ENCODE measurements at places on chromosomes 11 and 22. TPM values are rescaled to one million over a fixed set of nuclear protein-coding genes. Genes with fewer than 3 reads are reported as not detected.

- peak; percentile 90 for DNase-seq
Measured at GRCh38 chr11:7657306-7658025, 15.8 kb downstream of the CYB5R2 start.

CARD16 gene
- 0.50 TPM for polyA plus RNA-seq

DNA sequence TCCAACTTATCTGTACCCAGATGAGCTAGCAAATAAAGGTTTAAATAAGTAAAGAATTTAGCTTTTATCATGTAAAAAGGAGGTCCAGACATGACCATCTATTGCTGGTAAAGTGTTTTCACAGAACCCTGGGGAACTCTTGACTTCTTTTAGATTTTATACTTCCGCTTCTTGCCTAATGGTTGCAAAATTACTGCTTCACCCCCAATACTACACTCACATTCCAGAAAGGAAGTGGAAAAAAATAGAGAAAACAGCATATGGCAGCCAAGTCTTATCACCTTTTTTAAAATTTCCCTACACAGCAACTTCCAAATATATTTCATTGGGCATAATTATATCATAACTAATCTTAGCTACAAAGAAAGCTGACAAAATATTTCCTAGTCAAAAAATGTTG, 12.1 kb downstream of the BBOX1 start:
- no peak for DNase-seq

PLEKHB1 gene
- polyA plus RNA-seq, result 25.8 TPM

NXPE1 gene
- not detected for polyA plus RNA-seq

GRCh38 chr11:112467721-112468120, 207.1 kb upstream of the PLET1 start:
- no peak for DNase-seq

DNA sequence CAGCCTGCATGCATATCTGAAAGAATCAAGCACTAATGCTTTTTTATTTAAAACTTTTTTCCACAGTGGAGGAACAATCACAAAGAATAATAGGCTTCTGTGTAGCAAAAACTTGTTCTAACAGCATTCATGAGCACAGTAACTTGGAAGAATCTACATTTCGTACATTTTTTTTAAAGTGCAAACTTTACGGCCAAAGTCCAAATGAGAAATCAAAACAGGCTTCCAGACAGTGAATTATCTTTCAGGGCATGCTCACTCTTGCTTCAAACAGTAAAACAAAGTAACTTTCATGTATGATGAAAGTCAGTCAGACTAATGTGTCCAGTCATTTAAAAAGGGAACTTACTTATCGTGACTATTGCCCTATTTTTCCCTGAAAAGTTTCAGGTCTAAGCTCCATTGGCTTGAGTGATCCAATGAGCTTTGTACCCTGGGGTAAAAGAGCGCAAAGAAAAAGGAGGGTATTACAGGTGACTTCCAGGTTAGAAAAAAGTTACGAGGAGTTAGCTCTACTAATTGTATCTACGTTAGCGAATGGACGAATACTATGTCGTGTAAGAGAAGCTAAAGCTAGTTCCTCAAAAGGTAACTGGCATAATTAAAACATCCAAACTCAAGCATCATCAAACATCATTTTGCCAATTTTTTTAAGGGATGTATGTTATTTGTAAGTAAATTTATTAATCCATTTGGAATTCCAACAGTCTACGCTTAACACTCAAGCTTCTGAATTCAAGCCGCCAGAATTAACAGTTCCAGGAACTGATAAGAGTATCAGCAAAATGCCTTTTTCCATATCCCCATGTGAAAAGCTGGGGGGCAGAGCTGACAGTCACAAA, 1.7 kb downstream of the PICALM start:
- DNase-seq, result no peak

- no peak for DNase-seq
Measured at GRCh38 chr22:40407831-40408717, 37.7 kb downstream of the SGSM3 start.

NELL1 gene
- not detected for polyA plus RNA-seq

SLC15A3 gene
- polyA plus RNA-seq, result 14.2 TPM

PGA4 gene
- polyA plus RNA-seq, result 0.19 TPM

DNA sequence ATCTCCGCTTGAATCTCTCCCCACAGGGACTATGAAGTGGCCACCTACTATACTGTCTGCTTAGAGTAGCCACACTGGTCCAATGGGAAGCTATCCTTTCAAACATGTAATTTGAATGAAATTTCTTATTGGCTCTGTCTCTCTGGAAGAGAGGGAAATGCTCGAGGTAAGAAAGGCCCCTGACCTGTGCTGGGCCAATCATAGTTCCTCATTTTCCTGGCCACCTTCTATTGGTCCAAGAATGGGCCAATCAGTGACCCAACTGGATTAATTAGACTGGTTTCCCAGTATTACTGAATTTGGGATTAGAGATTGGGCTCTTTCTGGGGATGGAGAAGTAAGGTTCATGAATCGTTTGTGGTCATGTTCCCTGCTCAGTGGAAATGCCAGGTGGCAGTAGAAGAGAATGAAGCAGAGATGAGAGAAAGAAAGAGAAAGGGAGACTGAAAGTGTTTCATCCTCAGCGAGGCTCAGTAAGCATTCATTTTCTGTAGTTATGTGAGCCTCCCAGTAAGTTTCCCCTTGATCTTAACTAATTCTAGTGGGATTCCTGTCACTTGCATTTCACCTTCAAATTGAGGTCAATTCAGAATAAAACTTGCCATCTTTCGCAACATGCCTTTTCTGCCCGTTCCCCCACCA, 8.4 kb upstream of the MMP20 start:
- no peak for DNase-seq

SLC22A25 gene
- not detected for polyA plus RNA-seq

GRCh38 chr22:38026130-38027111, 30.8 kb upstream of the PICK1 start:
- no peak for DNase-seq

WBP2NL gene
- polyA plus RNA-seq, result not detected

GRCh38 chr11:108224911-108225786, 2.3 kb downstream of the ATM start:
- no peak for DNase-seq

- no peak for DNase-seq
Measured at GRCh38 chr11:12001186-12001585, 7.2 kb downstream of the DKK3 start.

GRCh38 chr11:33689085-33689484, 11.5 kb downstream of the C11orf91 start:
- no peak for DNase-seq

GRCh38 chr22:19870153-19871022, 15.7 kb upstream of the GNB1L start:
- DNase-seq, result no peak

SAA2 gene
- polyA plus RNA-seq, result not detected

DNA sequence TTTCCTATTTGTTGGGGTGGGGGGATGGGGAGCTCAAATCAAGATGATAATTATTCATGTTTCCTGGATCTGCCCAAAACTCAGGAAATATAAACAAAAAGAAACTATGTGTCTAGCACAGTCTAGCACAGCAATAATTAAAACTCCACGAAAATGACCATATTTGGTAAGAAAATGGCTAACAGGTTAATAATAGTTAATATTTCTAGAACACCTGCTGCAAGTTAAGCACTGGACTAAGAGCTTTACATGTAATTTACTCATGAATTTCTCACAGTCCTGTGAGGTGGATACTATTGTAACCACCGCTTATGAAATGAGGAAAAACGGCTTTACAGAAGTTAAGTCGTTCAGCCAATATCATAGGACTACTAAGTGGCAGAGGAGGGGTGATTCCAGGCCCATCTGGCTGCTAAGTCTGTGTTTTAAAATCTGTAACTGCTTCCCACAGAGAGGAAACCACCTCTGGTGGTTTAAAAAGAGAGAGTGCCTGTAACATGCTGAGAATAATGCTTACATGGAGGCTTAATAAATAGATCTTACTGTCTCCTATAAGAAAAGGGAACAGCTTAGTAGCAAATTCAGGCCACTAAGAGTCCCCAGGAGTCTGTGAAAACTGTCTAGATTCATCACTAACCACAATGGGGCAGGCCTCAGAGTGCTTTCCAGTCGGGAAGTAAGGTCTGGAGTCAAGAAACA, 11.0 kb upstream of the AMOTL1 start:
- no peak for DNase-seq

DNA sequence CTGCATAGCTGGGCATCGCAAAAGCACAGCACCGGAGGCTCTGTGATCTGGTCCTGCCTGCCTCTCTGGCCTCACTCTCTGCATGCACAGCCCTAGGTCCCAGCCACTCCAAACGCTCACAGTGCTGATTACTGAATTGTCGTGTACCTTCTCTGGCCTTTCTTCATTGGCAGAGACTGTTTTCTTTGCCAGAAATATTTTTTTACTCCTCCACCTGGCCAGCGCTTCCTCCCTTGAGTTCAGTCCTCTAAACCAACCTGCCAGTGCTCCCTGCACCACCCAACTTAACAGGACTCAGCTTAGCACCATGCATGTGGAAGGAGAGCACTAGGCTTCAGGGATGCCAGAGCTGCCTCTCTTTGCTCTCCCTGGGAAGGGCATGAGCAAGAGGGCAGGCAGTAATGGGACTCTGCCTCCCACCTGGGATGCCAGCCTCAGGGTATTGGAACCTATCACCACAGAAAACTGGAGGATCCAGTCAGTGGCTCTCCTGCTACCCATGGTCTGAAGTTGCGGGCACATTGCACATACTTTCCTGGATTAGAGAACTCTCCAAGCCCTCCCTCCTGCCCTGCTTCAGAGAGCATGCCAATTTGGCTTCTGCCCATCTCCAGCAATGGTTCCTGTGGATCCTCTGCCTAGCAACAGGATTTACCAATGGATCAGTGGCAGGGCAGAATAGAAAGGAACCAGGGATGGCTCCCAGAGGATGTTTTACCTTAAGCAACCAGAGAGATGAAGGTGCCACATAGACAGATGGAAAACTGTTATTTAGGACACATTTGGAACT, 37.0 kb upstream of the GNAZ start:
- DNase-seq, result no peak

USP2 gene
- polyA plus RNA-seq, result 5.0 TPM

DNA sequence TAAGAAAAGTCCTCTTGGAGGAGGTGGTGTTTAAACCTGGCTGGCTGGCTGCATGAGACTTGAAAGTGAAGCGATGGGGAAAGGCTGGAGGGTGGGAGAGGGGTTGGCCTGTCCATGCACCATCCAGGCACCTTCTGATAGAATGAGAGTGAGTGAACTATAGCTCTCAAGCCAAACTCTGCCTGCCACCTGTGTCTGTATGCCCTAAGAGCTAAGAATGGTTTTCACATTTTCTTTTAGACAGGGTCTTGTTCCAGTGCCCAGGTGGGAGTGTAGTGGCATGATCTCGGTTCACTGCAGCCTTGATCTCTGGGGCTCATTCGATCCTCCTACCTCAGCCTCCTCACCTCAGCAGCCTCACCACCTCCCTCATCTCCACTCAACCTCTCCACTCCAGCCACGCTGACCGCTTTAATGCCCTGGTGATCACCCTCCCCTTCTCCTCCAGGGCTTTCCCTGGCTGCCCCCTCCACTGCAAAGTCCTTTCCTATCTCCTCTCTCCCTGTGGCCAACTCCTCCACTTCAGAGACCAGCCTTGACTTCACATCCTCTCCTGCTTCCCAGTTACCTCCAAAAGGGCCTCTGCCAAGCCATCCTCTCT, 38.3 kb upstream of the DKK3 start:
- DNase-seq, result no peak

SULT4A1 gene
- 4.7 TPM for polyA plus RNA-seq

TRIM48 gene
- not detected for polyA plus RNA-seq

MUC5AC gene
- polyA plus RNA-seq, result not detected

FAM83F gene
- 3.7 TPM for polyA plus RNA-seq

GRCh38 chr11:44949160-44950030, 1.3 kb downstream of the TP53I11 start:
- peak; percentile 87 for DNase-seq

- no peak for DNase-seq
Measured at GRCh38 chr11:19570889-19571288, 141.7 kb upstream of the NAV2 start.

DNA sequence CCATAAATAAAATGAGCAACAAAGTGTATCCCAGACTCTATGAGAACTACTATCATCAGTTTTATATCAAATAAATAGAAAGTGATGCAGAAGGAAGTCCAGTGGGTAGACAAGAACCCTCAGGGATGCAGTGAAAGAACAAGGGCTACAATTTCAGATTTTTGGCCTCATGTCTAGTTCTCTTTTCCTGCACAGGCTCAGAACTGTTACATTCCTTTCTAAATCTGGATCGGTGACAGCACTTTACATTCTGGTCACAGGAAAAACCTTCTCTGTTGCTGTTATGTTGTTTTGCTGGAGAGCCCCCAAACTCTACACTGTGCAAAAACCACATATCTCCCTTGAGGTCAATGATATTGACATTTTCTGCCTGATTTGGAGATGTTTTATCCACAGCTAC, 108.8 kb upstream of the ANO5 start:
- DNase-seq, result no peak

DNA sequence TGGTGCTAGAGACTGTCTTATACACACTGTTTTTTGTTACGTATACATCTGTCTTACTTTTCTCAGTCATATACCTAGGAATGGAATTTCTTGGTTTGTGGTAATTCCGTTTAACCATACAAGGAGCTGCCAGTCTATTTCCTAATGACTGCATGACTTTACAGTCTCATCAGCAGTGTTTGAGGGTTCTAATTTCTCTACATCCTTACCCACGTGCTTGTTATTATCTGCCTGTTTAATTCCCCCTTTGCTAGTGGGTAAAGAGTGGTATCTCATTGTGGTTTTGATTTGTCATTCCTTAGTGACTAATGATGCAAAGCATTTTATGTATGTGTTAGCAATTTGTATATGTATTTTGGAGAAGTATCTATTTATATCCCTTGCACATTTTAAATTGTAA, 1008.0 kb downstream of the FAM181B start:
- no peak for DNase-seq

All from GM23338 (cell line).